ENCODE measurements at places on chromosomes 2 and 18.

DNA sequence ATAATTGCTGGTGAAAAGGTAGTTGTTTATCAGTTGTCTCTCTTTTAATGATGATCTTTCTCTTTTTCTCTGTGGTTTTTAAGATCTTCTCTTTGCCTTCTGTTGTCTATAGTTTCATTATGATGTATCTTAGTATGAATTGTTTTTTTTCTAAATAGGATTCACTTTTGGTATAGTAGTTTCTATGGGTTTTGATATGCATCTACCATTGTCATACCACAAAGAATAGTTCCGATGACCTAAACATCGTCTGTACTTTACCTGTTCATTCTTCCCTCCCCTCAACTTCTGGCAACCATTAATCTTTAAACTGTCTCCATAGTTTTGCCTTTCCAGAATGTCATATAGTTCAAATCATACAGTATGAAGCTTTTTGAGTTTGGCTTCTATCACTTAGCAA is 19.6 kb downstream of the RDH14 start:
- DNase-seq, result no peak

GRCh38 chr2:16653799-16654198 is 11.8 kb downstream of the CYRIA start:
- no peak for DNase-seq

- no peak for DNase-seq
Observed at GRCh38 chr2:14756981-14757657, 124.6 kb downstream of the LRATD1 start.

- DNase-seq, result no peak
Observed at GRCh38 chr2:101520246-101520645, 45.3 kb upstream of the RFX8 start.

DNA sequence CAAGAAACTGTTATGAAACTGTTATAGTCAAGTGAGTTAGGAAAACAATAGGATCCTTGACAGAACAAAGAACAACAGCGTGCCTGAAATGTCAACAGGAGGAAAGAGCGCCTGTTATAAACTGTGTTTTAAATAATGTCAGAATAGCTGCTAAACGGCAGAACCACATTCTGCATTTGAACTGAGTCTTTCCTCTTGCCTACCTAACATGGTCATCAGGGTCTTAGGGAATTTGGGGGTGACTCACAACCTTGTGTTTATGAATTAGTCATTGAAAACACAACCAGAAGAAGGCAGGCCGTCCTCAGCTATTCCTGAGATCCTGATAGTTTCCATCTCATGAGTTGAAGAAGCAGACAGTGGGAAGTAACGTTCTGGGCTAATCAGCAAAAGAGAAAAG is 222.0 kb upstream of the FN1 start:
- no peak for DNase-seq

- no peak for DNase-seq
Observed at GRCh38 chr2:120736202-120736623, 545 bp downstream of the GLI2 start.

GRCh38 chr2:28510184-28510583 is 14.3 kb downstream of the PLB1 start:
- DNase-seq, result no peak

- no peak for DNase-seq
Observed at GRCh38 chr18:54558609-54559585, 32.1 kb upstream of the DYNAP start.

GRCh38 chr2:106201661-106202060 is 7.6 kb upstream of the UXS1 start:
- DNase-seq, result no peak

DNA sequence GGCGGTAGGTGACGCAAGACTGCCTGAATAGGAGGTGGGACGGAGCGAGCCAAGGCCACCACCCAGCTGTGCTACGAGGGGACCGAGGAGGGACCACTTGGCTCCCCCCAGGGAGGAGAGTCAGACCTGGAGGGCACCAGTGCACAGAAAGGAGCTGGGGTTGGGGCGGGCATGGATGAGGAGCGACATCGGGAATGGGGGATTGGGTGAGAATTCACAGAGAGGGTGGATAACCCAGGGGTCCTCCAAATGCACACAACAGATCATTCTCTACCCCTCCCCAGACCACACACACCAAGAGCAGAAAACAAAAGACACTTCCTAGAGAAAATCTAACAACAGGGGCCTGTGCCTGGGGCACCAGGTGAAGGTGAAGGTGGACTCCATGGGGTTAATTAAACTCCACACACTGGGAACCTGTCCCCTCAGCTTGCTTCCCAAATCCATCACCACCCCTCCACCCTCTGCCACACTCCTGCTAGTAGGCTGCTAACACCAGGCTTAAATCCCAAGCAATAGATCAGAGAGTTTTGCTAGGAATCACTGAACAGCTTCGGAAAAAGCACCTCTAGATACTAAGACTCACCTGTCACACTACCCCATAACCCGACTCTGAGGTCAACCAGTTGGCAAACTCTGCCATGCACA is 274.6 kb downstream of the EIPR1 start:
- DNase-seq, result no peak

DNA sequence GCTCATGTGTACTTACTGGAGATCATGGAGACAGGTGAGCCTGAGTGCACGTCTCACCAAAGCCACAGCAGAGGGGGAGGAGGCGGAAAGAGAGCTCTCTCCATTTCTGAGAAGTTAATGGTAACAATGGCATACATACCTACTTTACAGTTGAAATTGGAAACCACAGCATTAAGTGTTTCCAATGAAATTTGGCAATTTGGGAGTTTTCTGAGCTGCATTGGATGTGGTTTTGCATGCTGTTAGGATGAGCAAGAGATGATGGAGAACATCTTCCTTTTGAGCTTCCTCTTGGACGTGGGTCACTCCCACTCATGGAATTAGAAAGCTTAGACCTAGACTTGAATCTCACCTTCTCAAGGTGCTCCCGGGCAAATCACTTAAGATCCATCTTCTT is 25.5 kb upstream of the IL37 start:
- no peak for DNase-seq

- DNase-seq, result no peak
Observed at GRCh38 chr2:138846216-138846821, 66.1 kb upstream of the NXPH2 start.

- DNase-seq, result no peak
Observed at GRCh38 chr2:225494100-225494459, 94.6 kb downstream of the NYAP2 start.

GRCh38 chr18:32383050-32383819 is 87.4 kb downstream of the GAREM1 start:
- DNase-seq, result no peak

DNA sequence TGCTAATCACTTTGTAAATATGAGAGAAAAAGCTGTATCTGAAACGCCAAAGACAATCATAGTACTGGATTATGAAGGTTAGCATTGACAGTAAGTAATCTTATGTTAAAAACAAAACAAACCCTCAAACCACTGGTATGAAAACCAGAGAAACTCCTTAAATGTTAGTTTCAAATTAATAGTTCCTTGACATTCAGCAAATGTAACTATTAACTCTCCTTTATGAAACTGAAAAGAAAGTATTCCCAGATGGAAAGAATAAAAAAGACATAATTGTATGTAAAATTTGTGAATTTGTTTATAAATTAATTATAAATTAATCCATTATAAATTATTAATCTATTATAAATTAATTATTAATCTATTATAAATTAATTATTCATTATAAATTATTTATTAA is 12.3 kb downstream of the FASTKD1 start:
- DNase-seq, result no peak

DNA sequence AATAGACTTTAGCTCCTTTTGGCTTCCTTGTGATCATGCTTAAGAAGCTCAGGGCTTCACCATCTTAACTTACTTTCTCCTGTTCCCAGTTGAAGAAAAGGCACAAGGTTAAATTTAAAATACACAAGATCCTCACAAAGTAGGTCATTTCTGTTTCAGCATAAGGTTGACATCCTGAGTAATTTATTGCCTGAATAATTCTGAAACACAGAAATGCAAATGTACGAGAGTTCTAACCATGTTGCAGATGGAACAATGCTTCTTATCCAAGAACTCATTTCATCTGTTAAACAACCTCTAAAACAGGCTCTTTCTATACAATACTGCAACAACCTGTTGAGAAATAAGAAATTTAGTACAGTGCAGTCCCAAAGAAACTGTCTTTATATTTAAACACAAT is 395.2 kb downstream of the BCL11A start:
- DNase-seq, result no peak

DNA sequence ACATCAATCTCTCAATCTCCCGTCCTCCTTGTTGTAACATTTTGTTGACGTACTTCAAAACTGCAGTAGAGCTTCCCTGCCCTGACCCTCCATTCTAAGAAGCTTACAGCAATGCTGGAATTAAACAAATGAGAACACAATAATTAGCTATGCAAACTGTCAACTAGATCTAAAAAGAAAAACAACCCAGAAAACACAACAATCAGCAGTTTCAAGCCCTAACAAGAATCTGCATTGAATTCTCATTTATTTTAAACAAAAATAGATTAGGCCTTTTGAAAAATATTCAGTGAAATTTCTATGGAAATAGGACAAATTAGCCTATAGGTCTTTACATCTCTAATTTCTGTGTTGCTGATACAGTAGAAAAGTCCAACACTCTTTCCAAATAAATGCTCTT is 807.0 kb upstream of the FSHR start:
- no peak for DNase-seq

DNA sequence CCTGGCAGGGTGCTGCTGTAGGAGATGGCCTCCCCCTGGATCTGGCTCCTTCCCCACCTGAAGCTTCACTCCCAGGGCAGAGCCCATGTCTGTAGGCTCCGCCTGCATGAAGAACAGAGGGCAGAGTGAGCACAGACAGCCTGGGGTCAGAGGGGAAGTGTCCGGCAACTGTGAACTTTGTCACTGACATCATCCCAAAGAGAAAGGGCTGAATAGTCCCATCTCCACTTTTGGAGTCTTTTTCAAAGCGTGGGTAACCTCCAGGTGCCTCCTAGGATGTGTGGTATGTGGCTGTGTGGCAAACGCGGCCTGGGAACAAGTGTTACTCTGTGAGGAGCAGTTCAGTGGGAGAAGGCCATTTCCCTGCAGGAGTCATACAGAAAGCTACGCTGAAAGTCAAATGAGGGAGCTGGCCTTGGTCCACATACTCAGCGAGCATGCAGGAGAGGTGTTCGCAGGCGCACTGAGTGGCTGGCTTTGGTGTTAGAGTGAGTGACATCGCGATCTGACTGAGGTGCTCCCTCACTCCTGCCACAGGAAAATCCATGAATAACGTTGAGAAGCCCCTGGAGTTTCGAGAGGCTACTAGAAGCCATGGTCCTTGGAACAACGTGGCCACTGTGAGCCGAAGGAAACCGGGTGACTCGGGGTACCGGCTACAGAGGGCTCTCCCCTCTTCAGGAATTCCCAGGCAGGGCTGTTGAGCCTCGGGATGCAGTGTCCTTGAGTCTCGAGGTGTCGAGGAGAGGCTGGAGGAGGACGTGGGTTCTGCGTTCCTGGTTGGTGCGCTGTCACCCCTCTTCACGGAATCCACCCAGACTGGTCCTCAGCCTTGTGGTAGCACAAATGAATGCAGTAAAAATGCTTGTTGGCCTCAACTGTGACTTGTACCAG is 54.7 kb downstream of the CABLES1 start:
- DNase-seq, result no peak

DNA sequence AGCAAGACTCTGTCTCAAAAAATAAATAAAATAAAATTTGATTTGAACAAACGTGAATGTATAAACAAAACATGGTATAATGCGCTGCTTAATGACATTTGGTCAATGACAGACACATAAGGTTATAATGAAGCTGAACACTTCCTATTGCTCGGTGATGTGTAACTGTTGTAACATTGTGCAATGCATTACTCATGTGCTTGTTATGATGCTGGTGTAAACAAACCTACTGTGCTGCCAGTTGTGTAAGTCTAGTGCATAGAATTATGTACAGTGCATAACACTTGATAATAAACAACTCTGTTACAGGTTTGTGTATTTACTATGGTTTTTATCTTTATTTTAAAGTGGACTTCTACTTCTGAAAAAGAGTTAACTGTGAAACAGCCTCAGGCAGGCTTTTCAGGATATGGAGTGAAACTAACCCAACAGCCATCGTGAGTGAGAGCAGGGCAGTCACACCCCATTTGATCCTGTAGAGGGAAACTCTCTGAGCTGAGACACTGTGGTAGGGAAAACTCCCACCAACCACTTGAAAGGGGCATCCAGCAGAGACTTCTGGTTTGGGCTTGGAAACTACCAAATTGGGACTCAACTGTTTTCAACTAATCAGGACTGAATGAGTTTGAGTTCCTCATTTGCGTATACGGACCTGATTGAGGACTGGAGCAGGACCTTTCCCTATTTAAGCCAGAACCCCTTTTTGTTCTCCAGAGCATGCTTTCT is 8.7 kb upstream of the RPRD1A start:
- DNase-seq, result no peak

DNA sequence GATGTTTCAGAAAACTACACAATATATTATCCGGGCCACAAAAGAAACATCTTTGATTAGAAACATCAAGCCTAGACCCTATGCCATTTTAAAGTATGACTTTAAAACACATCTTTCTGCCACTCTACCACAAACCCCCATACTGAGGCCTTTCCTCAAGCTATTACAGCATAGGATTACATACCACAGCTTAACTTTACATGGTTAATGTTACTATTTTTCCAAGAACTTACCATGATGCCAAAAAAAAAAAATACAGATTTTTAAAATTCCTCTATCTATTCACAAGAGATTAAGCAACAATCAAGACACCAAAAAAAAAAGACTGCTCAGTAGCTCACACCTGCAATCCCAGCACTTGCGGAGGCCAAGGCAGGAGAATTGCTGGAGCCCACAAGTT is 9.0 kb downstream of the NCKAP1 start:
- DNase-seq, result no peak

DNA sequence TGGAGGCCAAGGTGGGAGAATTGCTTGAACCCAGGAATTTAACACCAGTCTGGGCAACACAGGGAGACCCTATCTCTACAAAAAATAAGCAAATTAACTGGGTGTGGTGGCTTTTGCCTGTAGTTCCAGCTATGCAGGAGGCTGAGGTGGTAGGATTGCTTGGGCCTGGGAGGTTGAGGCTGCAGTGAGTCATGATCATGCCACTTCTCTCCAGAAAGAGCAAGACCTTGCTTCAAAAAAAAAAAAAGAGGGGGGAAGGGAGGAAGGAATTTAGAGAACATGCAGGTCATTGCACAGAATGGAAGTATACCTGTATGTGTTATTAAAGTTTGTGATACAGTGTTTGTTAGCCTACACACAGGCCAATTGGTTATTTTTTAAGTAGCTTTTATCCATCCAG is 25.8 kb downstream of the PKP4 start:
- DNase-seq, result no peak

- DNase-seq, result no peak
Observed at GRCh38 chr2:148350199-148350598, 294.4 kb upstream of the EPC2 start.

DNA sequence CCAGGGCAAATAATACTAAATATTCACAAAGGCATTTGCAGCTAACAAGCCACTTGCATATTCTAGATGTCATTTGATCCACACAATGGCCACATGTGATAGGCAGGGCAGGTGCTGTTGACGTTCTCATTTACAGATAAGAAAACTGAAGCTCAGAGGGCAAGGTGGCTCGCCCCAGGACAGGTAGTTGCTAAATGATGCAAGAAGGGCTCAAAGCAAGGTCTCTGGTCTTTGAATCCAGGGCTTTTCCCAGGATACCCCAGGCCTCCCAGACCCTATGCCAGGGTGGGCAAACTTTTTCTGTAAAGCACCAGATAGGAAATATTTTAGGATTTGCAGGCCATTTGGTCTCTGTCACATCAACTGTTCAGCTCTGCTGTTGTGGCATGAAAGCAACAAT is 35.1 kb downstream of the LOXHD1 start:
- no peak for DNase-seq

- DNase-seq, result no peak
Observed at GRCh38 chr18:13603304-13604019, 122.9 kb downstream of the FAM210A start.

GRCh38 chr2:173101687-173102086 is 26.0 kb downstream of the MAP3K20 start:
- DNase-seq, result no peak
